ENCODE measurements at places on chromosomes 6 and 20.

DNA sequence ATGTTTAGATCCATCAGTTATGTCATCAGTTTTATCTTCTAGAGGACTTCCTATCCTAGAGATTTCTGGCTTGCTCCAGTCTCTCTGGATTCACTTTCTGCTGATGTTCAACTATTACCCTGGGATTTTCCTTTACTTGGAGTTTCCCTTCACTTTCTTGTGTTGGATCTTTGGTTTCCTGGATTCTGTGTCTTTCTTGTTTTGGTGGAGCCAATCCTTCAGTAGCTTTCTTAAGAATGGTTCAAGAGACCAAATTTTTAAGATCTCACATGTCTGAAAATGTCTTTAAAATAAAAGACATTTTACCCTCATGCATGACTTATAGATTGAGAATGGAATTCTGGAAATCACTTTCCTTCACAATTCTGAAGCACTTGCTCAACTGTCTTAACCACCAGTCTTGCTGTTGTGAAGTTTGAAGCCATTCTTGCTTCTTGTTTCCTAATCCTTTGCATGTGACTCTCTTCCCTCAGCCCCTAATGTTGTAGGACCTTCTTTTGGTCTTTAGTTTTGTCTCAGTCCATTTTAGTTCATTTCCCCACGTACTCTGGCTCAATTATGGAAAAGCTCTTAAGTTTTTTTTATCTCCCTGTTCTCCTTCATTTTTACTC, 87.9 kb downstream of the ARID1B start:
- H3K27ac ChIP-seq: peak overlapping the region; percentile 63
- H3K27me3 ChIP-seq: no peaks in the 10 kb centered on the region
- DNase-seq: no peak
- no peak overlapping the region for H3K4me3 ChIP-seq
- H3K4me1 ChIP-seq: peaks cover 46% of the 10 kb centered on the region

DNA sequence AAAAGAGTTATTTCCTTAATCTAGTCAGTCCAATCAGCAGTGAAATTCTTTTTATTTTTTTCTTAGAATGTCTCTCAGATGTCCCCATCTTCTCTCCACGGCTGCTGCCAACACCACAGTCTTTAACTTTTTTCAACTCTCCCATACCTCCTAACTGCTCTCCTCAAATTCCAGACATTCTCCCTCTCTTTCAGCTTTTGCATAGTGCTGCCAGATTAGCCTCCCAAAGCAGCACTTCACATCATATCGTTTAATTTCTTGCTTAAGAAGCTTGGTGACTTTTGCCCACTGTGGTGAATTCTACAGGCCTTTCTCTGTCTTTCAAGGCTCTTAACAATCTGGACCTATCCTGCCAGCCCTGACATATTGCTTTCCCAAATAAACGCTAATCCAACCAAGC, 233.4 kb downstream of the UST start:
- no peak overlapping the region for H3K27ac ChIP-seq
- no peaks in the 10 kb centered on the region for H3K27me3 ChIP-seq
- peaks cover 3% of the 10 kb centered on the region for H3K36me3 ChIP-seq
- no peaks in the 10 kb centered on the region for H3K4me1 ChIP-seq
- DNase-seq: no peak

GRCh38 chr6:24680582-24680981, 13.7 kb downstream of the ACOT13 start:
- H3K4me3 ChIP-seq: no peak overlapping the region
- no peak for DNase-seq

DNA sequence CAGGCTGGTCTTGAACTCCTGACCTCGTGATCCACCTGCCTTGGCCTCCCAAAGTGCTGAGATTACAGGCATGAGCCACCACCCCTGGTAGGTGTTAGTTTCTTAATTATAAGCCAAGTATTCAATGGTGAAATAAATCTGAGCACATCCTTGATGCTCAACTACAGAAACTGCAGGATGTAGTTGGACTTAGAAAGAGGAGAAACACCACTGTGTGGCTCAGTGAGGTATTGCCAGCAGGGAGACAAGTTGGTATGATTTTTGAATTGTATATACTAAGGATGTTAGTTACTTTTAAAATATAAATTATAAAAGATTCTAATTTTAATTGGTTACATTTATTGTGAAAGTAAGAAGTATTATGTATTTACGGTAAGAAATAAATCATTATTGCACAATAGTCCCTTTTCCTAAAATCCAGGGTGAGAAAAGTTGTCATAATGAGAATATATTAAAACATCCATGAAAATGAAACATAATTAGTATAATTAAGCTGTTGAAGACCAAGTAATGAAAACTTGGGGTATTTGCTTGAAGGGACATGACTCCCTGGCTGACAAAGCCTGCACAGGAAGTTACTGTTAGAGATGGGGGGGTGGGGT, 17.6 kb downstream of the SLC18B1 start:
- no peaks in the 10 kb centered on the region for H3K27me3 ChIP-seq
- no peak overlapping the region for H3K27ac ChIP-seq
- H3K4me3 ChIP-seq: no peak overlapping the region

DNA sequence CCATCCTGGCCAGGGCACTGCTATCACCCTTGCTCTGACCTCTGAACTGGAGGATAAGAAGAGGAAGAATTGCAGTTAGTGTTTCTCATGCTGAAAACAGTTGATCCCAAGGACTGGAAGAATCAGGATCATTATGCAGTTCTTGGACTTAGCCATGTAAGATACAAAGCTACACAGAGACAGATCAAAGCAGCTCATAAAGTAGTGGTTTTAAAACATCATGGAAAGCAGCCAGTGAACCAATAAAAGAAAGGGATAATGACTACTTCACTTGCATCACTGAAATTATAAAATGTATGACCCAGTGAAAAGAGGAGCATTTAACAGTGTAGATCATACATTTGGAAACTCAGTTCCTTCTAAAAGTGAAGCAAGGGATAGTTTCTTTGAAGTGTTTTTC, 47.7 kb downstream of the DNAH8 start:
- H3K4me3 ChIP-seq: no peak overlapping the region
- DNase-seq: no peak
- H3K27me3 ChIP-seq: peaks cover 3% of the 10 kb centered on the region

GRCh38 chr6:82968708-82969107, 96.9 kb downstream of the UBE3D start:
- no peak overlapping the region for H3K27ac ChIP-seq
- H3K4me3 ChIP-seq: no peak overlapping the region
- H3K4me1 ChIP-seq: peaks cover 3% of the 10 kb centered on the region
- no peaks in the 10 kb centered on the region for H3K36me3 ChIP-seq
- no peak for DNase-seq

DNA sequence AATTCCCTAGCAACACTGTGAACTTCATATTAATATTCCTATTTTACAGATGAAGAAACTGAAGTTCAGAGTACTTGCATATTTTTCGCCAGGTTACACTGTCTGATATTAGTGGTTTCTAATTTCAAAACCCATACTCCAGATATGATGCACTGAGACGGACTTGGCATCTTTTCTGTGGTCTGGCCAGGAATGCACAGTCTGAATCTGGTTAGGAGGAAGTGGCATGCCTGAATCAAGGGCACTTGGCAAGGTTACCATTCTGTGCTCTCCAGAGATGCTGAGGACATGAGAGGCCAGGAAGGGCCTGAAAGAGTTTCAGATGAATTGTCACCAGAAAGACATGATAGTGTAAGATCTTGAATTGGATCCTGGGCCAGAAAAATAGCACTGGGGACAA, 150.1 kb downstream of the HAO1 start:
- H3K27me3 ChIP-seq: no peaks in the 10 kb centered on the region
- H3K27ac ChIP-seq: no peak overlapping the region
- no peak for DNase-seq
- no peaks in the 10 kb centered on the region for H3K36me3 ChIP-seq
- no peak overlapping the region for H3K4me3 ChIP-seq
- no peaks in the 10 kb centered on the region for H3K4me1 ChIP-seq

DNA sequence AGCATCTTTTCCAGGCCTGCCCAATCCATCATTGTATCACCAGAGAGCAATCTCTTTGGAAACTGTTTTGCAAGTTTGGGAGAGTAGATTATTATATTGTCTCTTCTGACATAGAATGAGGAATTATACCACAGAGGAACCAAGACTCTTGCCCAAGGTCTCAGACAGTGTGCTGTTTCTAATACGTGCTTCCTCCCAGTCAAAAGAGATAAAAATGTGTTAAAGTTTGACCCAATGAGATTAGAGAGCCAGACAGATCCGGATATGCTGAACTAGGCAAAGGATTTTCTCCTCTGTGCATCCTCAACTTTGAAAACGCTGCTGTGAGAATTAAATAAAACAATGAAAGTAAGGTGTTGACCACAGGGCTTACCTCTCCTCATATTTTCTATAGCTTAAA, 18.6 kb upstream of the NT5E start:
- no peak overlapping the region for H3K4me3 ChIP-seq
- H3K27ac ChIP-seq: no peak overlapping the region
- no peaks in the 10 kb centered on the region for H3K36me3 ChIP-seq
- H3K27me3 ChIP-seq: no peaks in the 10 kb centered on the region

GRCh38 chr20:59411170-59411569, 110.8 kb downstream of the EDN3 start:
- peaks cover under 1% of the 10 kb centered on the region for H3K27me3 ChIP-seq
- no peaks in the 10 kb centered on the region for H3K36me3 ChIP-seq
- H3K4me1 ChIP-seq: no peaks in the 10 kb centered on the region
- H3K27ac ChIP-seq: no peak overlapping the region
- DNase-seq: no peak

DNA sequence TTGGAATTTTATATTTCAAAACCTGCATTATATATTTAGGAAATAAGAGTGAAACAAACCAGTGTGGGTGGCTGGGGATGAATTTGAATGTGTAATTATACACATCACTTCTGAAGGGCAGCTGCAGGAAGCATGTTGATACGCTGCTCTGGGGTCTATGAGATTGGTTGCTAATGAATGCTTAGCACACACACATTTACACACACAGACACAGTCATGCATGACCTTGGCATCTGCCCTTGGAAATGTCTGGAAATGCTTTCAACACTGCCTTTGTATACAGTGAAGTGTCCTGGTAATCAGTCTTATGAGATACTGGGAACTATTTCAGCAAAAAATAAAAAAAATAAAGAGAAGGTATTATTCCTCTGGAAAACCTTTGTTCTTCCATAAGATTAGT, 83.4 kb downstream of the ELOVL4 start:
- no peaks in the 10 kb centered on the region for H3K4me1 ChIP-seq
- no peaks in the 10 kb centered on the region for H3K36me3 ChIP-seq
- DNase-seq: no peak
- H3K4me3 ChIP-seq: no peak overlapping the region

DNA sequence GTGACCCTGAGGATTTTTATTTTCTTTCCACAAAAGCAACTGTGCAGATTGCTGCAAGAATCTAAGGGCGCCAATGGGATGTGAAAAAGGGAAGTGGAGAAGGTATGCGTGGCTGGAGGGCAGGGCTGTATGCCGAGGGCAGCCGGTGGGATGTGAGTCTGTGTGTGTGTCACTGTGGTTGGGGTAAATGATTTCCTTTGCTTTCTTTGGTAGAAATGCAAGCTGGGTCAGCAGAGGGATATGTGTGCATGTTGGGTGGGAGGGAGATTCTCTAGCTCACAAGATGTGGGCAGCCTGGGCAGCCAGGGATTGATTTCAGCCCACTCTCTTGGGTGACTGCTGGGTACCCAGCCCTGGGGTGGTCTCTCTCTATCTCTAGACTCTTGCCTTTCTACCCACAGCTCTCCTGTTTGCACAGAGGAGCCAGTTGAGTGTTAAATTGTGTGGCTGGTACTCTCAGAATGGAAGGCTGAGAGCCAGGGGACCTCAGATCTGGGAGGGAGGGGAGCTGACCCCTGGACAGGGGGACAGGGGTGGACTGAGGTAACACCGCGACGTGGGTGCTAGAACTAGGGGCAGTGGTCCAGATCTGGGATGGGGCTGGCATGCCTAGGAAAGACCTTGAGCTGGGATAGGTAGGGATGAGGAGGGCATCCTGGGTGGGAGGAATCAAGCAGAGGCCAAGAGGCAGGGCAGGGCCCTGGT, 136.8 kb upstream of the RNF24 start:
- H3K36me3 ChIP-seq: no peaks in the 10 kb centered on the region
- DNase-seq: no peak
- no peak overlapping the region for H3K27ac ChIP-seq
- peaks cover 3% of the 10 kb centered on the region for H3K27me3 ChIP-seq

DNA sequence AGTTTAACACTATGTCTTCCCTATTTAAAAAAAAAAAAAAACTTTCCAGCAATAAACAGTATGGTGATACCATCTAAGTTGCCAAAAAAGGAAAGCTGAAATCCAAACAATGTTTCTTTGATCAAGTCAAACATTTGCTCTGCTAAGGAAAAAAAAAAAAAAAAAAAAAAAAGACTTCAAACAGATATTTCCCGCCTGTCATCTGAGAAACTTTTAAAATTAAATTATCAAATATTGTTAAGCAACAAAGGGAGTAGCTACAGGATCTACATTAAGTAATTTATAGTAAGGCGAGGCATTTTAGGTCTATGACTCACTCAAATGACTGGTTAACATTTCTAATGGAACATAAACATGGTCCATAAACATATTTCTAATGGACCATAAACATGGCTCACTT, 121.2 kb downstream of the DST start:
- H3K27ac ChIP-seq: no peak overlapping the region
- H3K4me3 ChIP-seq: no peak overlapping the region
- no peaks in the 10 kb centered on the region for H3K27me3 ChIP-seq
- no peak for DNase-seq
- H3K36me3 ChIP-seq: no peaks in the 10 kb centered on the region
- H3K4me1 ChIP-seq: no peaks in the 10 kb centered on the region

DNA sequence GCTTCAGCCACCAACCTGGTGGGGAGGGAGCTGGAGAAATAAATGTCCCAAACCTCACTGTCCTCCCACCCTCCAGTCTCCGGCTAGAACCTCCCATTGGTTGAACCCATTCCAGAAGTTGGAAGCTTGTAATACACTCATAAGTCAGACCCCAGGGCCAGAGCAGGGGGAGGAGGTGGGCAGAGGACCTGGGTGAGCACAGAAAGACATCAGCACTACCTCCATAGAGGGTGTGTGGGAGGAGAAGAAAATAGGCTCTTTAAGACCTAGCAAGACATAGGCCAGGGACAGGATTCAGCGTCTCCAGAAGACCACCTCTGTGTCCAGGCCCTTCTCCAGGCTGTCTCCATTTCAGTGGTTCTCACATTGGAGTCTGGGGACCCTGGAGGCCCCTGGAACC, 73.3 kb upstream of the TOP1 start:
- no peaks in the 10 kb centered on the region for H3K27me3 ChIP-seq
- no peak overlapping the region for H3K4me3 ChIP-seq
- H3K36me3 ChIP-seq: no peaks in the 10 kb centered on the region
- H3K4me1 ChIP-seq: no peaks in the 10 kb centered on the region

- H3K4me3 ChIP-seq: no peak overlapping the region
- peaks cover 56% of the 10 kb centered on the region for H3K36me3 ChIP-seq
- no peaks in the 10 kb centered on the region for H3K27me3 ChIP-seq
- DNase-seq: no peak
- peaks cover 58% of the 10 kb centered on the region for H3K4me1 ChIP-seq
- no peak overlapping the region for H3K27ac ChIP-seq
Observed at GRCh38 chr20:48709058-48709691, 118.6 kb downstream of the PREX1 start.

GRCh38 chr6:142055219-142055618, 77.5 kb upstream of the GJE1 start:
- DNase-seq: no peak
- no peak overlapping the region for H3K27ac ChIP-seq
- no peaks in the 10 kb centered on the region for H3K4me1 ChIP-seq
- H3K4me3 ChIP-seq: no peak overlapping the region
- H3K27me3 ChIP-seq: no peaks in the 10 kb centered on the region
- H3K36me3 ChIP-seq: no peaks in the 10 kb centered on the region
